Esophagus mucosa (tissue), 1 donor: ENCODE measurements at places on chromosomes 1 and 21.

- ATAC-seq = peak; percentile 85
Observed at GRCh38 chr1:58942759-58943191, 158.9 kb upstream of the JUN start.

DNA sequence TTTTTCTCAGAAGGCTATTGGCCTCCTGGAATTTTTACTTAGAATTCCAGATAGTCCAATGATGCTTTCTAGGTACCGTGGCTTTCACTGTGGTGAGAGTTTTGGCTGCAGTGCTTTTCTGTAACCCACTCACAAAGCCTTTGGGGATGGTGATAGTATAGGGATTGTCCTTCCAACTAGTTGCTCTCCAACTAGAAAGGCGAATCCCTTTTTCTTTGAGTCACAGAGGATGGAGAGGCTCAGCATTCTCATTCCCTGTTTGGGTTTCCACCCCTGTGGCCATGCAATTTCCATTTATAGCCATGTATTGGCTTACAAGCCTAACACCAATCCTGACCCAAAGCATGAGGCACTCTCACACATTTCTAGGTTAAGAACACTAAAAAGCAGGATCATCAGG is 300.3 kb downstream of the DISC1 start:
- no peak for ATAC-seq

DNA sequence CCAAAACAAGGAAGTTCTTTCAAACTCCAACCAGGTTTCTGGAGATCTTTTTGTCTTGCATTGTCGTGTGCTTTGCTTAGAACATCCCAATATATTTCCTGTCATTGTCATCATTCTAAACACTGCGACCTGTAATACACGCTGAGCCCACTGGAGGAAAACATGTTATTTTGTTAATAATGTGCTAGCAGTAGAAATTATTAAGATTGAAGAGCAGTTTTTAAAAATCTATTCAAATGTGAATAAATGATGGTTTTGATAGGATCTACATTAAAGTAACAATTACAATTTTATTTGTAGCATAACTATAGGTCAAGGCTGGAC is 268.5 kb downstream of the PTPRC start:
- no peak for ATAC-seq

GRCh38 chr1:190138702-190139101 is 339.0 kb downstream of the BRINP3 start:
- no peak for ATAC-seq

- ATAC-seq = no peak
Observed at GRCh38 chr1:44250068-44250781, 37.0 kb downstream of the DMAP1 start.
